Breast epithelium (tissue), 4 donors: ENCODE measurements at places on chromosomes 11 and 22.

- H3K4me1 ChIP-seq: peaks cover 21% of the 10 kb centered on the region
- H3K27ac ChIP-seq: no peak overlapping the region
- H3K27me3 ChIP-seq: no peaks in the 10 kb centered on the region
- no peak for DNase-seq
- H3K4me3 ChIP-seq: no peak overlapping the region
These were observed 4.2 kb downstream of the LGALS1 start for GRCh38 chr22:37679670-37680069.

- no peaks in the 10 kb centered on the region for H3K36me3 ChIP-seq
- no peak overlapping the region for H3K4me3 ChIP-seq
- H3K27me3 ChIP-seq: no peaks in the 10 kb centered on the region
- no peaks in the 10 kb centered on the region for H3K4me1 ChIP-seq
These were observed 3.3 kb upstream of the KLHL22 start for GRCh38 chr22:20498913-20499312.

GRCh38 chr22:49691256-49691655 lies 136.4 kb downstream of the BRD1 start:
- H3K4me3 ChIP-seq: no peak overlapping the region
- H3K36me3 ChIP-seq: no peaks in the 10 kb centered on the region
- H3K27me3 ChIP-seq: peaks cover 62% of the 10 kb centered on the region
- H3K4me1 ChIP-seq: no peaks in the 10 kb centered on the region
- DNase-seq: no peak

DNA sequence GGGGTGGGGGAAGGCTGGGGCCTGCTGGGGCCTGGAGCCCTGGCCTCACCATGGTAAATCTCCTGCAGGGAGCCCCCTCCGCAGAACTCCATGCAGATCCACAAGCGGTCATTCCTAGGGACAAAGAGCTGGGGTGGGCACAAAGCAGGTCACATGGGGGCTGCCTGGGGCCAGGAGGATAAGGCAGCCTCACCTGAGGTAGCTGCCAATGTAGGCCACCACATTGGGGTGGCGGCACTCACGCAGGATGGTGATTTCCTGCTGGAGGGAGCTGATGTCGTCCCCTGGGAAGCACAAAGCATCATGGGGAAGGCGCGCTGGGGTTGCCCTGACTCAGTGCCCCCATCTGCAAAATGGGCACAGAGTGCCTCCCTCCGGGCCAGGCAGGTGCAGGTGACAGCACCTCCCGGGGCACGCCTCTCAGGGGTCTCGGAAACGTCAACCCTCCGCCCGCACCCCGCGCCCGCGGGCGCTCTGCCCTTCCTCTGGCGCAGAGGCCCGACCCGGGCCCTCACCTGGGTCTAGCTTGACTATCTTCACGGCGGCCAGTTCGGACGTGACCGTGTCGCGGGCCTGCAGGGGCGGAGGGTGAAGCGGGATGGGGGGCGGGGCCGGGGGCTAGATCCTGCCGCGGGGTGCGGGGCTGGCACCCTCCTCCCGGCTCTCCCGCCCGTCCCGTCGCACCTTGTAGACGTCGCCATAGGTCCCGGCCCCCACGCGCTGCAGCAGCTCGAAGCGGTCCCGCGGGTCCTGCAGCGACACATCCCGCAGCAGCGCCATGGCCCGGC lies 450 bp downstream of the MAP4K2 start:
- no peaks in the 10 kb centered on the region for H3K36me3 ChIP-seq
- peak overlapping the region; percentile 75 for H3K27ac ChIP-seq
- H3K4me1 ChIP-seq: peaks cover 5% of the 10 kb centered on the region
- no peaks in the 10 kb centered on the region for H3K27me3 ChIP-seq
- peak overlapping the region; percentile 67 for H3K4me3 ChIP-seq

DNA sequence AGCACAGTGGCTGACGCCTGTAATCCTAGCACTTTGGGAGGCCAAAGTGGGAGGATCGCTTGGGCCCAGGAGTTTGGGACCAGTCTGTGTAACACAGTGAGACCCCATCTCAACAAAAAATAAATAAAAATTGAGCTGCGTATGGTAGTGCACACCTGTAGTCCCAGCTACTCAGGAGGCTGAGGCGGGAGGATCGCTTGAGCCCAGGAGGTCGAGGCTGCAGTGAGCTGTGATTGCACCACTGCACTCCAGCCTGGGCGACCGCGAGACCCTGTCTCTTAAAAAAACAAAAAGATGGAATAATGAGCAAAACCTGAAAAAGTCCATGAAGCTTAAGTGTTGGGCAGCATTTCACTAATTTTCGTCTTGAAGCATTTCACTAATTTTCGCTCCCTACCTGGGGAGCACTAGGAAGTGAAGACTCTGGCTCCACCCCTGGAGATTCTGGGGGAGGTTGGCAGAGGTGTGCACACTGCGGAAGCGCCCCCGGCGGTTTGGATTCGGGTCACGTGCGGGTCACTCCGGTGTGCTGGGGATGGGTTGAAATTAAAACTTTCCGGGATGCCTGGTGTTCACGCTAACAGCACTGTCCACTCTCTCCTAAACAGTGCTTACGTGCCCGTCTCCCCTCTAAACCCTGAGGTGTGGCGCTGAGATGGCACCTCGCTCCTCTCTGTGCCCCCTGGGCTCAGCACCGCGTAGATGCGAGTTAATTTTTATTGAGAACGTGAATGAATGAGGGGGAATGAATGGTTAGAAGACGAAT lies 906 bp upstream of the NAA40 start:
- no peak for DNase-seq
- no peaks in the 10 kb centered on the region for H3K4me1 ChIP-seq
- peak overlapping the region; percentile 74 for H3K4me3 ChIP-seq
- H3K27ac ChIP-seq: peak overlapping the region; percentile 88
- H3K27me3 ChIP-seq: no peaks in the 10 kb centered on the region

GRCh38 chr22:49668402-49668801 lies 159.3 kb downstream of the BRD1 start:
- no peaks in the 10 kb centered on the region for H3K36me3 ChIP-seq
- no peaks in the 10 kb centered on the region for H3K4me1 ChIP-seq
- DNase-seq: peak; percentile 43
- H3K27me3 ChIP-seq: peaks cover 2% of the 10 kb centered on the region
- no peak overlapping the region for H3K4me3 ChIP-seq
